HepG2 (cell line): ENCODE measurements at places on chromosomes 16 and 17. TPM values are rescaled to one million over a fixed set of nuclear protein-coding genes. Genes with fewer than 3 reads are reported as not detected.

Gene ATP2A1
- 0.70 and 3.2 TPM in 2 replicates for total RNA-seq

Gene KRT32
- total RNA-seq = not detected in 2 replicates

Gene CETP
- 0.31 TPM in 1 of 2 replicates, not detected in the other for total RNA-seq

Gene DNAH17
- 0.86 and 0.90 TPM in 2 replicates for total RNA-seq

Gene AIPL1
- total RNA-seq = not detected in 2 replicates

Gene CDK12
- 88.6 and 95.9 TPM in 2 replicates for total RNA-seq

Gene SLC16A6
- total RNA-seq = 0.67 and 1.1 TPM in 2 replicates

Gene CACNG5
- not detected in 2 replicates for total RNA-seq

DNA sequence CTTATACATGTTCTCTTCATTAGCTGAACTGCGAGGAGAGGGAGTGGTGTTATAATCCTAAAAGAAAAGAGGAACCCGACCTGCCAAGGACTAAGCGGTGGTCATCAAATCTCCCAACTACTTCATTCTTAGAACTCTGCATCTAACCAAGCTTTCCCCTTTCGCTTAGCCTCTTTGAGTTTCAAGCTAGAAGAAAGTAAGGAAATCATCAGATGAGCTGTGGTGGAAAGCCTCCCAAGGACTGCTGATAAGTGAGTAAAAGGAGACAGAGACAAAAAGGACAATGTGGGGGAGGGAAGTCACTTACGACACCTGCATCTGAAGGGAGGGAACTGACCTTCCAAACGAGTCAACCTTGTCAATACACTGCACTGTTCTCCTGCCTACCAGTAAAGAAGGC lies 121.3 kb downstream of the TRIM37 start:
- no peak for DNase-seq

DNA sequence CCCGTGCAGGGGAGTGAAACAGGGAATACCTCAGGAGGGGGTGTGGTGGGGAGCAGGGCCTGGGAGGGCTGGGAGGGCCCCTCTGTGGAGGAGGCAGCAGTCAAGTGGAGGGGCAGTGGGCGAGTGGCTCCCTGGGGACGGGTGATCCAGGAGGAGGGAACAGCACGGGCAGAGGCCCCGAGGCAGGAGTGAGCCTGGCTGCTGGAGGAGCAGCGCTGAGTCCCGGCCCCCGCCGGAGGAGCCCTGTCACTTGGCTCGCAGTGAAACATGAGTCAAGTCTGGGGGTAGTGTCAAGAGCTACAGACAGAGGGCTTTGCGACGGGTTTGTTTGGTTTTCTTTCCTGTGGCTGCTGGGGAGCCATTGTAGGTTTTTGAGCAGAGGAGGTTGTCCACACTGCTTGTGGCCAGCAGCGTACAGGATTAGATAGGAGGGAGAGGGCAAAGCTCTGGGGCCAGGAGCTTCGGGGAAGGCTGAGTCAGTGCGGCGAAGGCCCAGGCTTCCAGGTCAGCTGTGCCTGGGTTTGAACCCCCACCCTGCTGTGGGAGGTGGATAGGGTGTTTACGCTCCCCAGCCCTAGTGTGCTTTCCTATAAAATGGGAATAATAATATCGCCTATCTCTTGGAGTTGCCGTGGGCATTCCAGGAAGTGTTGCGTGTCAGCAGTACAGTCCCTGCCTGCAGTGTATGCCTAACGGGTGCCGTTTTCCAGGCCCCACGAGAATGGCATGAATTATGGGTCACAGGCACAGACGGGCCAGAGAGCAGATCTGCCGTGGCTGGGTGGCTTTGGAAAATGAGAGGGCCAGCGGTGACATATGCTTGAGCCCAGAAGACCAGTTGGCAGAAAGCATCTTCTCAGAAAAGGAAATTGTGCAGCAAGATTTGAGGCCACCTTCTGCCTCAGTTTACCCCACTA lies 115.9 kb upstream of the CIBAR2 start:
- no peak for DNase-seq

GRCh38 chr17:80006339-80006720 lies 29.3 kb downstream of the TBC1D16 start:
- DNase-seq = no peak

DNA sequence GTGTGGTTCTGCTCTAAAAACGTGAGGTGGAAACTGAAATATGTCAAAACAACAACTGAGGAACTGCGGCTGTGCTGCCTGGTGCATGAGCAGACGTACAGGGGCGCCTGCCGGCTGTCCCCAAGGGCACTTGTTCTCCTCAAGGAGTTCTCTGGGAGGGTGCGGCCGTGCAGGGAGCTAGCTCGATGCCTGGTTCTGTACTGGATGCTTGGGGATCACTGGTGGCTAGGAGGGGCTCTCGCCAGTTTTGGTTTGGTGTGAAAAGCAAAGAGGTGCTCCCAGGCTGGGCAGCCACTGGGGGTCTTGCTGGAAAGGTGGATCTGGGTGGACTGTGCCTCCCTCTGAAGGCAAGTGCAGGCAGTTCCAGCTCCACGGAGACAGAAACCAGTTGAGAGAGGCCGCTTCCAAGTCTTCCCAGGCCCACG lies 41.9 kb upstream of the ATP2A3 start:
- DNase-seq = no peak

GRCh38 chr17:78819806-78820792 lies 20.5 kb downstream of the USP36 start:
- no peak for DNase-seq

- DNase-seq = no peak
Observed at GRCh38 chr17:59897090-59897489, 4.2 kb downstream of the RPS6KB1 start.

- DNase-seq = no peak
Observed at GRCh38 chr17:60416368-60416925, 5.8 kb upstream of the CHCT1 start.

DNA sequence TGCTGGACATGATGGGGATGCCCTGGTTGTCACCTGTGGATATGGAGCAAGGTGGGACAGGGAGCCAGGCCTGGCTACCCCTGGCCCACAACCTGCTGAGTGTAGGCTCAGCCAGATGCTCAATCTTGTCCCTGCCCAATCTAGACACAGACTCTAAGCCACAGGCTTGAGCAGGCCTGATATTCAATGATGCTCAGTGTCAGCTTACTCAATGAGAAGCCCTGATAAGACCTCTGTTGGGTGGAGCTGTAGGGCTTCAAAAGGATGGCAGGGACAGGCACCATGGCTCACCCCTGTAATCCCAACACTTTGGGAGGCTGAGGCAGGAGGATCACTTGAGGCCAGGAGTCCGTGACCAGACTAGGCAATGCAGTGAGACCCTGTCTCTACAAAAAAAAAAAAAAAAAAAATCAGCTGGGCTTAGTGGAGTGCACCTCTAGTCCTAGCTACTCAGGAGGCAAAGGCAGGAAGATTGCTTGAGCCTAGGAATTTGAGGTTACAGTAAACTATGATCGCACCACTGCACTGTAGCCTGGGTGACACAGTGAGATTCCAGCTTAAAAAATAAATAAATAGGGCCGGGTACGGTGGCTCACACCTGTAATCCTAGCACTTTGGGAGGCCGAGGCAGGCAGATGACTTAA lies 3.4 kb downstream of the LCAT start:
- no peak for DNase-seq

- no peak for DNase-seq
Observed at GRCh38 chr16:60642956-60643355, 1393.3 kb downstream of the CDH8 start.

DNA sequence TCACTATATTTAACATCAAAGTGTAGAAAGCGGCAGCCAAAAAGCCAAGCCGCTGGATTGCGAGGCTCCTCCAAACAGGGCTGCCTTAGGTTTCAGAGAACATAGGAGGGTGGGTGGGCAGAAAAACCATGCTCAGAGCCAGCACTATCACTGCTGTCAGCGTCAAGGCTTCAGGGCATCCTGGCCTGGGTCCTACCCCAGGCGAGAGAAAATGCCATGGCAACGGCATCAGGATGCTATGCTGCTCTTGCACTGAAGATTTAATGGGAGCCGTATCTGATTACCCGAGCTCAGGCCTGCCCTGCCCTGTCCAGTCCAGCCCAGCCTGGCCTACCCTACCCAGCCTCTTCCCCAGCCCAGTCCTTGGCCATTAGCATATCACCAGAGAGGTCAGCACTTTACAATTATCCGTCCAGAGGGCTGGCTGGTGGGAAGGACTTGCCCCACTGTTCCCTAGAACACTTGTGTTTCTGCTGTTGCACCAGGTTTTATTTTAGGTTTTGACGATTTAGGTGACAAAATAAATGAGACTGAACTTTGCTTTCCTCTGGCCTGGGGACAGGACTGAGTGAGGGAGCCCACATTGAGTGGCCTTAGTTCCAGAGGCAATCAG lies 61.1 kb downstream of the TOM1L2 start:
- DNase-seq = no peak

DNA sequence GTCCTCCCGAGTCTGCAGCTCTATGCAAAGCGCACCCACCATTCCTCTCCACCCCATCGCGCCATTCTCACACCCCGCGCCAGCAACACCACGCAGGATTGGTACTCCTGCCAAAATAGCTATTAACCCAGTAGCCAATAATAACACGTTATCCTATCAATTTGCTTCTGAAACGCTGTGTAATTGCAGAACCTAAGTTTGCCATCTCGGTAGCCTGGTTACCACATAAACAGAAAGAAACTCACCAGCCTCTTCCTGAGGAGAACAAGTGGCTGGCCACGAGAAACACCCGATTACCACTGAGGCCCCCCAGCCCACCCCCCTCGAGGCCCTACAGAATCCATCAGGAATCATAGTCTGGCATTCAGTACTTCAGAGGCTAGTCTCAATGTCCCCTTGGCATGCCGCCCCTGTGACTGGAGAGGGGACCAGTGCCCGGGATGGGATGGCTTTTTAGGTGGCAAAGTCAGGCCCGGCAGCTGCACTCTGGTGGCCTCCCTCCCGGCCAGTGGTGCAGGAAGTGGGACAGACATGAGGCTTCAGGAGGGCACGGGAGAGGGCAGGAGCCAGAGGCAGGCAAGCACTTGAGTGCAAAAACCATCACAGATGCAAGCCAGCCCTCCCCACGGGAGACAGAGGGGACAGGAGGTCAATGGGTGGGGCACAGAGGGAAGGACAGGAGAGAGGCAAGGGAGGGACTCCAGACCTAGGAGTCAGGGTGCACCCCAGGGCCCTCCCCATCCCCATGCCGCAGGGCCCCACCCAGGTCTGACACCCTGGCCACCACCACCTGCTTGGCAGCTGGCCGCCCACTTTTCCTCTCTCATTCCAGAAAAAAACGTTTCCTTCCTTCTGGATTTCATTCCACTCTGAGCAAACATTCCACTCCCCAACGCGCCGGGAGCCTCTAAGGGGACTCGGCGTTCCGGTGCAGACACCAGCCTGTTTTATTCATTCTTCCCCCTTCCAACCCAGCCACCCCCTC lies 192.5 kb downstream of the ZNF423 start:
- DNase-seq = no peak

GRCh38 chr17:32266389-32267301 lies 1.0 kb downstream of the RHBDL3 start:
- DNase-seq = no peak

GRCh38 chr16:50724306-50724705 lies 17.6 kb upstream of the CYLD start:
- no peak for DNase-seq

DNA sequence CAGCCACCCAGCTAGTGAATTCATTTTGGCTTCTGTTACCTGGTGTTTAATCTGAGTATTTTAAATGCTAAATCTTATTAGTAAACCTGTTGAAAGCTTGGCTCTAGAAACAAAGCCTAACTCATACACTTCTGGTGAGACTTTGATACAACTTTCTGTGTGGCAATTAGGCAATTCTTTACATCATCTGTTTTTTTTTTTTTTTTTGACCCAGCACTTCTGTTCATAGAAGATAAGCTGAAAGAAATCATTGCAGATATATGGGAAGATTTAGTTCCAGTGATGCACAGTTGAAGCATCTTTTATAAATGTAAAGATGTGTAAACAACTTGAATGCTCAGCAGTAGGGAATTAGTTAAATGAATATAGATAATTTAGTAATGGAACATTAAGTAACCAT lies 21.7 kb upstream of the ABCC11 start:
- DNase-seq = no peak

- no peak for DNase-seq
Observed at GRCh38 chr17:41667280-41668041, 21.2 kb upstream of the EIF1 start.

GRCh38 chr17:34305606-34306005 lies 13.6 kb upstream of the CCL8 start:
- no peak for DNase-seq

DNA sequence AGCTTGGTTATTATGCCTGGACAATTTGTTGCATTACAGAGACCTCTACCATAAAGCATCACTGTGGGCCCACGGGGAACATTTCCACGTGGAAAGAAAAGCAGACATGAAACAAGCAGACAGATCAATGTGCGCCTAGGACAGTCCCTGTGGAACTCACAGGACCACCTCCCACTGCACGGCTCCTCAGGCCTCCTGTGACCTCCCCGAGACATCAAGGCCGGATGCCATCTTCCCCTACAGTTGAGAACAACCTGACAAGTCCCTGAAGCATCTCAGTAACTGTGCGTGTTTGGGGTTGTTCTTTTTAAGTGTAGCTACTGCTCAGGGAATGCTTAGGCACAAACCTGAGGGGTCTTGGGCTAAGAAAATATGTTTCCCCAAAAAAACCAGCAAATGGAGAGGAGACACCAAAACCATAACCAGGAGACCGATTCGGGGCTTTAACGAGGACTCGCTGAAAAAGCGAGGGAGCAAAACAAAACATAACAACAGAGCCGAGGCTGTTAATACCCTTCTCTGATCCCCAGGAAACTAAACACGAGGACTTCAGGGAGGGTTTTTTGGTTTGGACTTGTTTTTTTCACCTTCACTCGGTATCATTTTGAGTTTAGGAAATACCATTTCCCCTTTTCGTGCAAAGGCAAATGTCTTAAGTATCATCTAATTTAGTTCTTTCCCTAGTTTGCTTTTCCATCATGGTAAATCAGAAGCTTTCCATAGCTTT lies 87.1 kb downstream of the CYTH1 start:
- no peak for DNase-seq

GRCh38 chr16:4505356-4506147 lies 29.4 kb downstream of the HMOX2 start:
- no peak for DNase-seq

DNA sequence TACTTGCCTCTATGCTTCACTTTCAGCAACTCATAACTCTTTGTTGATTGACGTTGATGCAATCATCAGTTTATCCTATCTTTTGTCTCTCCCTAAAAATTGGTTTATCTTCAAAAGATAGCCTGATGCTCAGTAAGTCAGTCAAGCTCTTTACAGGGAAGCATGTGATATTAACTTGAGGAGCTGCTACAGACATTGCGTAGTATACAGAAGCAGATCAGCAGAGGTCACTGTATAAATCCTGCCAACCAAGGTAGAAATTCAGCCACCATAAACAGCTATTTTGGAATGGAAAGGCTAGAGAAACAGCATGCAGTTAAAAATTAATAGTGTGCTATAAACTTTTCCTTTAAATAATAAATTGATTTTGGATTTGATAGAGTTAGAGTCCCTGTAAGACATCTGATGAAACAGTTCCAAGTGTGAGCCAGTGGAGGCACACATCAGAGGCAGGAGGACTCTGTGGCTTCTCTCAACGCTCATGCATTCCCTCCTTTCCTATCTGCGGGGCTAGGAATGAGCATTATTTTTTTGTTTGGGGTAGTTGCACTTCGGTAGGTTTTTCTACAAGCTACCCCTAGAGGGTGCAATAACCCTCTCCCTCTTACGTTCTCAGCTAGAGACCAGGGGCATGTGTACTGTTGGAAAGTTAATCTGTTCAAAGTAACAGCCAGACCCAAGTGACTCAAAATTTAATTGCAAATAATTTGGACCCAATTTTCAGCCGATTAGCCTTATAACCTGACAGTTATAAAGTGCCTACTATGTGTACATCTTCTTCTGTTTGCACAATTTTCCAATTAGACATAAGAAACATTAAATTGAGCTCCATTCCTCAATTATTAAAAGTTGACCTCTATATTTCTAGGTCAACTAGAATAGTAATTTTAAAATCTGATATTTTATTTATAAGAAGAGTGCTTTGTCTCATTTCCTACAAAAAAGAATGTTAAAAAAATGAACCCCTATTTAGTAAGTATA lies 647.7 kb upstream of the SOX9 start:
- DNase-seq = peak; percentile 65

- no peak for DNase-seq
Observed at GRCh38 chr17:2076087-2076984, 21.4 kb downstream of the HIC1 start.
